ENCODE measurements at places on chromosomes 6 and 20.

DNA sequence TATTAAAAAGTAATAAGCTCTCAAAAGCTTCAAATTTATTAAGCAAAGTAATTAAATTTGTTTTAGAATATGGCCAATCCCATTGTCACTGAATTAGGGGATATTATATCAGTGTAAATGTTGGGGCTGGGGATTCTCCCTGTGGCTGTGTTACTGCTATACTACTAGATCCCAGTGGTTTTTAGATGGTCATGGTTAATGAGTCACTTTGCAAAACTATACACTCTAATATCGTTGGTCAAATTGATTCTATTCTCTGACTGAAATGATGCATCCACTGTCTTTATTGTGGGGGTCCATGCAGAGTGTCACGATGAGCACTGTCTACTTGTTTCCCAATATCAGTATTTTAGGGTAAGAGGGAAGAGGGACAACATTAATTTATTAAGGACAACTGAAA is 336.9 kb upstream of the PREP start:
- DNase-seq, result no peak
- H3K4me1 ChIP-seq, result no peaks in the 10 kb centered on the region
- H3K27me3 ChIP-seq, result no peaks in the 10 kb centered on the region
- H3K27ac ChIP-seq, result no peak overlapping the region
- no peak overlapping the region for H3K4me3 ChIP-seq

DNA sequence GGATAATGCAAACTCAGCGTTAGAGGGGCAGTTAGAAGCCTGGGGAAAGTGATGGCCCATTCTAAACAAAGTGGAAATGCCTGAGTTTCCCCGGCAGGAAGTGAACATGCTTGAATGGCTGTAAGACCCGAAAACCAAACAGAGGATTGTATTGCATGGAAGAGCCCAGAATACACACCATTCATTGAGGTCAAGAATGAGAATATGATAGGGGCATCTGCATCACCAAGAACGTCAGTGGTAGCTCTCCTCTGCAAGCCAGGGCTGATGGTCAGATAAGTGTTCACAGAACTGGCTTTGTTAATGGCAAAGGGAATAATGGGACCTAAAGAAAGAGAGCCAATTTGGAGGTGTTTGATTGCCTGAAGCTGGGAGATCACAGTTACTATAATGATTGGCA is 663.4 kb downstream of the KHDRBS2 start:
- no peaks in the 10 kb centered on the region for H3K4me1 ChIP-seq
- H3K4me3 ChIP-seq, result no peak overlapping the region
- DNase-seq, result no peak
- no peak overlapping the region for H3K27ac ChIP-seq
- H3K36me3 ChIP-seq, result no peaks in the 10 kb centered on the region

- no peaks in the 10 kb centered on the region for H3K36me3 ChIP-seq
- no peak overlapping the region for H3K27ac ChIP-seq
- H3K27me3 ChIP-seq, result no peaks in the 10 kb centered on the region
- no peak for DNase-seq
- no peak overlapping the region for H3K4me3 ChIP-seq
- H3K4me1 ChIP-seq, result no peaks in the 10 kb centered on the region
Measured at GRCh38 chr6:39303425-39304153, 10.6 kb downstream of the KCNK17 start.

- DNase-seq, result no peak
- no peaks in the 10 kb centered on the region for H3K36me3 ChIP-seq
- H3K4me3 ChIP-seq, result no peak overlapping the region
- H3K27me3 ChIP-seq, result no peaks in the 10 kb centered on the region
- H3K4me1 ChIP-seq, result no peaks in the 10 kb centered on the region
- H3K27ac ChIP-seq, result no peak overlapping the region
Measured at GRCh38 chr6:48766349-48766748, 655.4 kb upstream of the PTCHD4 start.

DNA sequence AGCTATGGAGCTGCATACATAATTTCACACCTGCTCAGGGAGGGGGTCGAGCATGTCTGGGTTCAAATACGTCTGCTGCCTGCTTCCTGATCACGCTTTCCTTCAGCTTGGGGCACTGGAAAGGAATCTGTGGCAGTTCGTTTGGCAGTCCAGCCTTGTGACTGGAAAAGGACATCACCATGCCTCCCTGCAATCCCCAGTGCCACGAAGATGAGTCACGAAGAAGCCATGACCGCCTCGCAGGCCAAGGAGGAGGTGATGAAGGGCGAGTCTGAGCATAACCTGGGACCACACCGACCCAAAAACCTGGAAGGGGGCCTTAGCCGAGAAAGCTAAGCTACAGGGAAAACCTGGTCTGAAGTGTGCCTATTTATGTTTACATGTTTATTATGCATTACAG is 13.1 kb downstream of the JAG1 start:
- no peaks in the 10 kb centered on the region for H3K27me3 ChIP-seq
- no peak for DNase-seq
- no peaks in the 10 kb centered on the region for H3K4me1 ChIP-seq
- H3K36me3 ChIP-seq, result no peaks in the 10 kb centered on the region
- H3K4me3 ChIP-seq, result no peak overlapping the region

GRCh38 chr6:135403584-135403983 is 94.0 kb downstream of the AHI1 start:
- no peak for DNase-seq
- no peaks in the 10 kb centered on the region for H3K4me1 ChIP-seq
- no peak overlapping the region for H3K4me3 ChIP-seq
- H3K27me3 ChIP-seq, result no peaks in the 10 kb centered on the region
- no peaks in the 10 kb centered on the region for H3K36me3 ChIP-seq
